ENCODE measurements at places on chromosomes 13 and 19.

DNA sequence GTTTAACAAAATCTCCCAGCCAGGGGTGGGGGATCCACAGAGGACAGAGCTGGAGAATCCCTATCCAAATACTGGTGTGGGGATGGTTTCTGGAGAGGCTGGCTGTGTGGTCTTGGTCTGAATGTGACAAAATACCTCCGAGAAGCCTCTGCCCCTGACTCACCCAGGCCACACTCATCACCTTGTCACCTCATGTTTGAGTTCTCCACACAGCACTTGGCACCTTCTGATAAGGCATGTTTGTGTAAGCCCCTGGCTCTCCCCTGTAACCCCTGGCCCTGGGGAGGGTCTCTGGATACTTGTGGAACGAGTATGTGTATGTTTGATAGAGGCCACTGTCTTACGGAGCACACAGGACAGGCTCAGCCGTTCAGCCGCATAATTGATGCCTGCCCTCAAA lies 14.7 kb downstream of the TECR start:
- peak; percentile 71 for ATAC-seq

DNA sequence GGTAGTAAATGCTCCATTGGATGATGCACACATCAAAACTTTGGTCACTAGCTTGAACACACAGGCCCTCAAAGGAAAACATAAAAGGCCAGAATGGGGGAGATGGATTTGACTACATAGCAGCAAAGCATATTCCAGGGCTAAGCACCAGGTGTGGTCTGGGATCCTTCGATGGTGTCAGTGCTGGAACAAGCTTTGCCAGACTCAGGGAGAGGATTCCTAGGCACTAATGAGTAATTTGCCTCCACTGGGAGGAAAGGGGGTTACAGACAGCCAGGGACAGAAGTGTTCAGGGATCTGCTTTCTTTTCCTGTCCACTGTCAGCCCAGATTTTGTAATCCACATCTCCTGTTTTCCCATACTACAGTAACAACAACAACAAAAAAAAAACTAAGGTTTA lies 157.2 kb upstream of the OBI1 start:
- no peak for ATAC-seq

- ATAC-seq: no peak
Measured at GRCh38 chr19:345320-345879, 804 bp upstream of the MIER2 start.

- ATAC-seq: no peak
Measured at GRCh38 chr13:38763446-38764381, 76.8 kb downstream of the FREM2 start.

DNA sequence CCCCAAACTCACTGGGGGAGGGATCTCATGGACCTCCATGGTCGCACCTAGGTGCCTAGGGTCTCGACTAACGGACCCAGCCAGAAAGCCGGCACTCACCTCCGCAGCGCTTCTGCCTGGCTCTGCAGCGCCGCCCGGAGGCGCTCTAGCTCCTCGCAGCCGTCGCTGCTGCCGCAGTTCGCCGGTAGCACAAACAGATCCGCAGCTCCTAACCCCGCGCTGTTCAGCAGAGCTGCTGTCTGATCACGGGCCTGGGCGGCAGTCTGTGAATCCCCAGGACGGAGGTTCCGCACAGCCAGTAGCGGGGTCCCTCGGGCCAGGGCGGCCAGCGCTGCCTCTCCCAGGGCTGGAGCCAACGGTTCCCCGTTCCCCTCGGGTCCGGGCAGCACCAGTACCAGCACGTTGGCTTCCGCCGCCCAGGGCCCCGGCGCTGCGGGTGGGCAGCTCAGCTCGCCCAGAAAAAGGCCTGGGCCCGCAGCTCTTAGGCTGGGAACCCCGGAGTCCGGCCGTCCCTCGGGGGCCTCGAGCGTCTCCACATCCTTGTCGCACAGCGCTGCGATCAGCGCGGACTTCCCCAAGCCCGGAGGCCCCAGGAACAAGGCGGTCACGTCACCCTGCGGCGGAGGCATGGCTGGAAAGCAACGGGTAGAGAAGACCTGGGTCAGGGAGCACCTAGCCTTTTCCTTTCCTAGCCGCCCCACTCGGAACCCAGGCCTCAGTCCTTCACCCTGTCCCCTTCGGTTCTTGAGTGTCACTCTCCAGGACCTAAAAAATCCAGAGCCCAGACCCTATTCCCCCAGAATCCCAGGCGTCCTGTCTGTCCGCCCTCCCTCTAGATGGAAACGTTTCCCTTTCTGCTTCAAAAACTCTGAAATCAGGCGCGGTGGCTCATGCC lies 977 bp downstream of the IRGQ start:
- ATAC-seq: peak; percentile 61

- peak; percentile 8 for ATAC-seq
Measured at GRCh38 chr19:35011737-35012682, 11.9 kb downstream of the GRAMD1A start.

- no peak for ATAC-seq
Measured at GRCh38 chr19:20513189-20513904, 52.2 kb downstream of the ZNF737 start.

- no peak for ATAC-seq
Measured at GRCh38 chr13:80712026-80712425, 371.1 kb upstream of the SPRY2 start.

DNA sequence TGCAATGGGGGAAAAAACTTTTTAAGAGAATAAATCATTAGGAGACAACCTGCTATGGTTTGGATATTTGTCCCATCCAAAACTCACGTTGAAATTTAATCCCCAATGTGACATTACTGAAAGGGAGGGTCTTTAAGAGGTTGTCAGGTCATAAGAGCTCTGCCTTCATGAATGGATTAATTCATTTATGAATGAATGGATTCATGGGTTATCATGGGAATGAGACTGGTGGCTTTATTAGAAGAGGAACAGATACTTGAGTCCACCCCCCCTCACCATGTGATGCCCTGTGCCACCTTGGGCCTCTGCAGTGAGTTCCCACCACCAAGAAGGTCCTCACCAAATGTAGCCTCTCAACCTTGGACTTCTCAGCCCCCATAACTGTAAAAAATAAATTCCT lies 37.0 kb upstream of the DCT start:
- no peak for ATAC-seq

- no peak for ATAC-seq
Measured at GRCh38 chr13:76014406-76015318, 378.5 kb downstream of the LMO7 start.

DNA sequence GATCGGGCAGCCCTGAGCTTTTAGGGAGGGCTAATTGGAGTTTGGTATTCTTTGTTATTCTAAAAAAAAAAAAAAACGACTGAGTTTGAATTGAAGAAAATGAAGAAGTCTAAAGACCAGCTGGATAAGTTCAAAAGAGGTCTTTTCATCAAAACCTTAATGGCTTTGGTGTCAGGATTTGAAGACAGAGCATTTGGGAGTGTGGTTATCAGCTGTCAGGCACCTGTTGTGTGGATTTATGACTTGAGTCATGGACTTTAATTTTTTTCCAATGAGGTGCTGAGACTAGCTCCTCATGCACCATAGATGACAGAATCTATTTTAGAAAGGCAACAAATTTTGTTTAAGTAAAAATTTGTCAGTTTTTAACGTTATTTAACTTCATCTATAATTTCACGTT lies 72.5 kb downstream of the FREM2 start:
- ATAC-seq: no peak

- no peak for ATAC-seq
Measured at GRCh38 chr13:50592412-50593155, 250.9 kb downstream of the DLEU7 start.

- ATAC-seq: no peak
Measured at GRCh38 chr13:110830331-110830730, 84.5 kb downstream of the ANKRD10 start.

DNA sequence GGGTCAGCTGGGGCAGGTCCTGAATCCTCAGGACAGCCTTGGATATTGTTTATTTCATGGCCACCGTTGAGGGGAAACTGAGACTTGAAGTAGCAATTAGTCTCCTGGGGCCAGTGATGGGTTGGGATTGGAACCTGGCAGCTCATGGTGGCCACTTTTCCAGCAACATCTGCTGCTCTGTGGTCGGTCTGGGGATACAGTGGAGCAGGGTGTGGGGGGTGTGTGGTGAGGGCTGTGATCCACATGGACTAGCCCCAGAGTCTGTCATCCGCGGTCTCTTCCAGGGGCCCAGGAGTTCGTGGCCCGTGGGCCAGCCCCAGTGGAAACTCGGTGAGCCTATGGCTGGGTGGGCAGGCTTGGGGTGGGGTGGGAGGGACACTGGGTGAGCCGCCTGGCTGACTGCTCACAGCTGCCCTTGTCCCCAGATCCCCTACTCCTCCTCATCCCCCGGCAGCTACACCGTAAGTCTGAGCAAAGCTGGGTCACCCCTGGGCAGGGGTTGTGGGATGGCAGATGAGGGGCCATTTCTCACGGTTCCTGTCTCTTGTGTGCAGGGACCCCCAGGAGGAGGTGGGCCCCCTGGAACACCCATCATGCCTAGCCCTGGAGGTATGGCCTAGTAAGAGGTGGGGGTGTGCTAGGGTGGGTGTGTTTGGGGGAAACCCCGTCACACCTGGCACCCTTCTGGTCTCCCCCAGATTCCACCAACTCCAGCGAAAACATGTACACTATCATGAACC lies 5.5 kb downstream of the ISYNA1 start:
- ATAC-seq: no peak

GRCh38 chr19:42619271-42619670 lies 24.5 kb upstream of the CEACAM8 start:
- peak; percentile 70 for ATAC-seq

DNA sequence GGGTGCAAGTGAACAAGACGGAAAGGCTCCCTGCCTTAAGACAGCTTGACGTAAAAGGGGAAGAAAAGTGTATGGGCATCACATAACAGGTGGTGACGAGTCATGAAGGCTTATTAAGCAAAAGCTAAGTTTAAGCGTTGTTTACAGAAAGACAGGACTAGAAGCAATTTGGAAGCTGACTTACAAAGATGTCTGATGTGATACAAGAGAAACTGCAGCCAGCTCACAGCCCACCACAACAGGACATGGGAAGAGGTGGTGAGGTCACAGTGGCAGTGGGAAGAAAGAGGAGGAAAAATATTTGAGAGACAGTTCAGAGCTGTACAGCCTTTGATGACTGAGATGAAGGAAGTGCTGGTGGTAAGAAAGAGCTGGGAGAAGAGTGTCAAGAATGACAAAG lies 181.6 kb downstream of the KLF12 start:
- peak; percentile 21 for ATAC-seq

- no peak for ATAC-seq
Measured at GRCh38 chr13:42239161-42239560, 32.8 kb upstream of the AKAP11 start.

DNA sequence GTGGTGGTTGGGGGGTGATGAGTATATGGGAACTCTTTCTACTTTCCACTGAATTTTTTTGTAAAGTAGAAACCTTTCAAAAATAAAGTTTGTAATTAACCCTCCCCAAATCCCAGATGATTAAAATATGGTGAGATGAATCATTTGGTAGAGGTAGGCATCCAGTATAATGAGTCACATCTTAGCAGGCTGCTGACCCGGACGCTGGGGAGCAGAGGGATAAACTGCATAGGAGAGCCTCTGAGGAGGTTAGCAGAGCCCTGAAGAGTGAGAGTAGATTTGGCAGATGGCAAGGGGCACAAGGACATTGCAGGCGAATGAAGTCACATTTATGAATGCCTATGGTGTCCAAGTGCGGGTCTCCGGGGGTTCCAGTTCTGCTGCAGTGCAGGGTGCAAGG lies 293.8 kb downstream of the FGF9 start:
- ATAC-seq: no peak

DNA sequence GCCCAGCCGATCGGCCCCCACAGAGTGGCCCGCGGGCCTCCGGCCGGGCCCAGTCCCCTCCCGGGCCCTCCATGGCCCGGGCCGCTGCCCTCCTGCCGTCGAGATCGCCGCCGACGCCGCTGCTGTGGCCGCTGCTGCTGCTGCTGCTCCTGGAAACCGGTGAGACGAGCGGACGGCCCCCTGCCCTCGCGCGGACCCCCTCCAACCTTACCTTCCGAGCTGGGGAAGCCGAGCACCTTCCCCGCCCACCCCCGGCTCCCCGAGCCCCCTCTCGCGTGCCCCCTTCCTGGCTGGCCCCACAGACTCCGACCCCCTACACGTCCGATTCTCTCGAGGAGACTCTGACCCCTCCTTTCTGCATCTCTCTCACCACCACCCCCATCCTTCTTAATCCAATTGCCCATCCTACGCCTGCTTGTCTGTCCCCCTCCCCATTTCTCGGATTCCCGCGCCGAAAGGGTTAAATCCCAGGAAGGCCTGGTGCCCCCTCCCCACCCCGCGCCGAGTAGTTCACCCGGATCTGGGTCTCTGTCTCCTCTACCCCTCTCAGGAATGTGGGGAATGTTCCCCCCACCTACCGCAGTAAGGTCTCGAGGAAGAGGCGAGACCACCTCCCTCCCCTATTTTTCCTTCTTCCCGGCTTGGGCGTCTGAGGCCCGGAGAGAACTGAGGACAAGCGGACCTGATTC lies 502 bp downstream of the NECTIN2 start:
- no peak for ATAC-seq

GRCh38 chr19:28966737-28967399 lies 246.1 kb downstream of the UQCRFS1 start:
- no peak for ATAC-seq

- peak; percentile 55 for ATAC-seq
Measured at GRCh38 chr13:22017226-22017625, 346.4 kb downstream of the FGF9 start.

DNA sequence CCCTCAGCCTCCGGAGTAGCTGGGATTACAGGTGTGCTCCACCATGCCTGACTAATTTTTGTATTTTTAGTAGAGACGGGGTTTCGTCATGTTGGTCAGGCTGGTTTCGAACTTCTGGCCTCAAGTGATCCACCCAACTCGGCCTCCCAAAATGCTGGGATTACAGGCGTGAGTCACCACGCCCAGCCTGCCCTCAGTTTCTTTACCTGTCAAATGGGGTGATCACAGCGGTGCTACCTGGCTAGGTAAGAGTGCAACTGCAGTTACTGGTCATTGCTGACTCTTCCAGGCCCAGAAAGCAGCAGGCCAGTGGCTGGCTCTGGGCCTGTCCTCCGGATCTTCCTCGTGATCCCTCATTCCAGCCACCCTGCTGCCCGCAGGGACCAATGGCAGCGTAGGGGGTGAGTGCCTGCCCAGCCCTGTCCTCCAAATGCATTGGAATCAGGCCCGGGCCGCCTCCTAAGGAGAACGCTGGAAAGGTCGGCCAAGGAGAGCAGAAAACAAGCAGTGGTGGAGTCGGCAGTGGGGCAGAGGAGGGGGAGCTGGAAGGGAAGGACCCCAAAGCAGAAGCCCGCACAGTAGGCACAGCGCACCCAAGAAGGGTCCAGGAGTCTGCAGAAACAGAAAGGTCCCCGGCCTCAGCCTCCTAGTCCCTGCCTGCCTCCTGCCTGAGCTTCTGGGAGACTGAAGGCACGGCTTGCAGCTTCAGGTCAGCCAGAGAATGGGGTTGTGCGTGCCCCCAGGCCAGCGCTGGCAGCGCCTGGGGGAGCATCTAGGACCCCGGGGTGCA lies 1.8 kb upstream of the SLC27A1 start:
- ATAC-seq: no peak

DNA sequence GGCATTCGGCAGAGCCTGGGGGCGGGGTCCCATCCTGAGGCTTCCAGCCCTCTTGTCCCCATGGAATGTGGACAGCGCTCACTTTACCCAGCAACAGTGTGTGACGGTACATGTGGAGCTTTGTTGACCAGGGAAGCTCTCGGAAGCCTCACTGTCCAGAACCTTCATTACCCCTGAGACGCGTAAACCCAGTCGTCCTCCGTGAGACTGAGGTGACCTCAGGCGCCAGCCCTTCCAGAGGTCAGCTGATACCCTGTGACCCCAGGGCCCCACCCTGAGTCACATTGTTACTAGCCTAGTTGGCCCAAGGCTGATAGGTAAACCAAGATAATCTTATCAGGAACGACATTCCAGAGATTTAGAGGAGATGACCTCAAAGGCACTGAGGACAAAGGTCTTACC lies 10.2 kb upstream of the TMEM160 start:
- no peak for ATAC-seq
